Activated CD4-positive, alpha-beta T cell treated with anti-CD3 and anti-CD28 coated beads, Interleukin-2, amount 50 U/mL, for 1 hour (primary cell): ENCODE measurements at places on chromosomes 7 and 10.

- DNase-seq = no peak
These were observed 765 bp downstream of the SLC25A40 start for GRCh38 chr7:87875151-87876039.

DNA sequence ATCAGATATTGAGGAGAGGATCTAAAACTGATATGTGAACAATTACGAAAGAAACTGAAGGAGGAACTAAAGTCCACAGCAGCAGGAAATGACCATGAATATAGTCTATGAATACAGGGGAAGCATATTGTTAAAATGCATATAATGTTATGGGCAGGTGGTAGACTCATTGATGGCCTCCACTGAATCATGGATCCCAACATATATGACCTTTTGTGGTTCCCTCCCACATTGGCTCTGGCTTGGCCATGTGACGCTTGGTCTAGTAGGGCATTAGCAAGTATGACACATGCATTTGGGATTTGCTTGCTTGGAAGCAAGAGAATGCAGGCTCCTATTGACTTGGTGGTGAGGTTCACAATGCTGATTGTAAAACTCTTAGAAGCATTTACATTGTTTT is 55.2 kb upstream of the RAB18 start:
- DNase-seq = no peak

- DNase-seq = no peak
These were observed 683 bp downstream of the MACROH2A2 start for GRCh38 chr10:70053218-70053840.

- DNase-seq = no peak
These were observed 152.4 kb downstream of the KIF20B start for GRCh38 chr10:89853781-89854191.

- no peak for DNase-seq
These were observed 76.3 kb upstream of the GSDME start for GRCh38 chr7:24833549-24833948.

- DNase-seq = no peak
These were observed 97.8 kb downstream of the SLC37A3 start for GRCh38 chr7:140300243-140301136.

- no peak for DNase-seq
These were observed 374.8 kb upstream of the AKR1E2 start for GRCh38 chr10:4450981-4451908.

GRCh38 chr10:34538281-34538829 is 276.7 kb downstream of the PARD3 start:
- no peak for DNase-seq

GRCh38 chr10:105025092-105025491 is 384.0 kb downstream of the SORCS3 start:
- DNase-seq = no peak

- DNase-seq = peak; percentile 57
These were observed 67.3 kb upstream of the KLF6 start for GRCh38 chr10:3852147-3852904.

GRCh38 chr7:107051376-107051775 is 6.9 kb downstream of the PRKAR2B start:
- DNase-seq = no peak

GRCh38 chr7:108000875-108001763 is 1.8 kb downstream of the LAMB1 start:
- DNase-seq = no peak

DNA sequence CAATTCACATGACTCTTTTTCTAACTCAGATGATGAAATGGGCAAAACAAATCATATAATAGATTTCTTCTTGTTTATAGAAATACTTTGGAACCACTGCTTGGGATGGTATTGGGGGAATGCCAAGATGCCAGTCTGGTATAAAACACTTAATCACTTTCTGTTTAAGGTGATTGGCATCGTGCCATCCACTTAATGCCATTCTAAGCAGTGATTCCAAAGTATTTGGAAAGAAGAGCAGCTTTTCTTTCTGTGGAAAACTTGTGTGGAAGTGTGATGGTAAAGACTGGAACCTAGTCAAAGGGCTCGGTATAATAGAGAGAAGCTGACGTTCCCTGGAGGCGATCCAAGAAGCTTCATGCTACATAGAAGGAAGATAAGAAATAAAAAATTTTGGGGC is 120.6 kb downstream of the TMEM26 start:
- no peak for DNase-seq

DNA sequence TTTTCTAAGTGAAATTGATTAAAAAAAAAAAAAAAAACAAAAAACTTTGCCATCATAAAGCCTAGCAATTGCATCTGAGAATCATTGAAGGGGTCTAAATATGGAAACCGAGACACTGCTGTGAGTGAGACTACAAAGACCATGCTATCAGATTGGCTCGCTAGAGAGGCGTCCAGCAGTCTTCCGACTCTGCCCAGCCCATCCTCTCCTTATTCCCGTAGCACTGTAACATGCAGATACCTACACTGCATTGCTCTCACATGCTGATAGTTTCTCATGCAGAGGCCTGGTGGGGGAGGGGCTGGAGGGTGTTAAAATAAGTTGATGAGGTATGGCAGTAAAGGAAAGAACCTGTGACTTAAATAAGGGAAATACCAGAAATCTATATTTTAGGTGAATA is 130.7 kb downstream of the NRF1 start:
- DNase-seq = no peak

DNA sequence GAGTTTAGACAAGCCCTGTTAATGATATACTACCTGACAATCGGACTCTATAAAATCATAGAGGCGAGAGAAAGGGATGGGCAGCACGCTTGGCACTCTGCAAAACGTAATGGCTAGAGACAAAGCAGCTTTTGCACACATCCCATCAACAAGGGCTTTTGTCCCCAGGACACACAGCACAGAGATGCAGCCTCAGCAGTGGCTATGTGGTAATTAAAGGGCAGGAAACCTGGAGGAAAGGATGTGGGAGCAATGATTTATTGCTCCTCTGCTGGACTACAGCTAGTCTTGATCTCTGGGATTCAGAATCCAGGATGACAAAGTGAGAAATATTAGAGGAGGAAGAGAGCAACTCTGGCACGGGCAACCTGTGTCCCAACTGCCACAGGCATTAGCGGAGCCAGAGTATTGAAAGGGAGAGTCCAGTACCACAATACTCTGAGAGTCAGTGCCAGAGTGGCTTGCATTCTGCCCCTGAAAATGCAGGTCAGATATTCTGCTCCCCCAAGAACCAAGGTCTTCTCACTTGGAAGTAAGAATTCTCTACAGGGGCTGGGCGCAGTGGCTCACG is 96.5 kb downstream of the ARMH3 start:
- DNase-seq = no peak

DNA sequence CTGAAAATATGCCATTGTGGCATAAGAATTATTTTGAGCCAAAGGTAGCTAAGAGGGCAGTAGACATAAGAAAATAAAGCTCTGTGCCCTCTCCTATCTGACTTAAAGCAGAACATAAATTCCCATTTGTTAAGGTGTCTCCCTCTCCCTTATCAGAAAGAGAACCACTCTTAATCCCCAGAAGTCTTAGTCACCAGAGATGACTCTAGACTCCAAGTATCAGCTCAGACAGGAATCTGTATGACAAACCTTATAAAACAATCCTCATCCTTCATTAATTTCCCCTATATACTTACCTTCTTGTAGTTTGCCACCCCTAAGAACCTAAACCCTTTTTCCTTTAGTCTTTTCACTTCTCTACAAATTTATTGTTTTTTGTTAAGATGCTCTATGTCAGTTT is 21.8 kb upstream of the PIP4K2A start:
- DNase-seq = no peak

DNA sequence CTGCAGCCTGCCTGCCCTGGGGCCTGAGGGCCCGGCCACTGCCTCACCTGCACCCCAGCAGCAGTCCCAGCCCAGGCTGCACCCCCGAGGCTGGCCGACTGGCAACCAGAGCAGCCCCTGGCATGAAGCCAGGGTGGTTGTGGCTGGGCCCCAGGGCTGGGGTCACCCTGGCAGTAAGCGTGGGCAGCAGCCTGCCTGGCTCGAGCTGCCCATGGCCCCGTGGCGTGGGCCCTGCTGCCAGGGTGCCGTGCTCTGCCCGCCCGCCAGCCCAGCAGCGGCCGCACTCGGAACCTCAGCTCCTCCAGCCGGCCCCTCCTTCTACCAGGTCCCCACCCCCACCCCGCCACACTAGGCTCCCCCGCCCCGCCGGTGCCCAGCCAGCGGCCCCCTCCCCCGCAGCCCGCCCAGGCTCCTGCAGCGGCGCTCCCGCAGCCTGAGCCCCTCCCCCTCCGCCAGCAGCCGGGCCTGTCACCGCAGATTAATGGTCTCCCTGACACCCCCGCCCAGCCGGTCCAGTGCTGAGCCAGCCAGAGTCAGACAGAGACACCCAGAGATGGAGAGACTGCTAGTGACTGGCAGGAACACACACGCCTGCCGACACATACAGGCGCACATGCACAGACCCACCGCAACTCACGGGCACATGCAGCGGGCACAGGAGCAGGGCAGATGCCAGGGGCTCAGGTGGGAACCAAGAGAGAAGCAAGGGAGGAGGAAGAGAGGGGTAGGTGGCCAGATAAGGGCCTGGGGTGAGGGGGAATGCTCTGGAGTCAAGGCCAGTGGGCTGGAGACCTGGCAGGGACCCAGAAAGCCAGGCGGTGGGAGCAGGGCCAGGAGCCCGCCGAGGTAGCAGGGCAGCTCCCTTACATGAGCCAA is 22.4 kb downstream of the KCNH2 start:
- no peak for DNase-seq

DNA sequence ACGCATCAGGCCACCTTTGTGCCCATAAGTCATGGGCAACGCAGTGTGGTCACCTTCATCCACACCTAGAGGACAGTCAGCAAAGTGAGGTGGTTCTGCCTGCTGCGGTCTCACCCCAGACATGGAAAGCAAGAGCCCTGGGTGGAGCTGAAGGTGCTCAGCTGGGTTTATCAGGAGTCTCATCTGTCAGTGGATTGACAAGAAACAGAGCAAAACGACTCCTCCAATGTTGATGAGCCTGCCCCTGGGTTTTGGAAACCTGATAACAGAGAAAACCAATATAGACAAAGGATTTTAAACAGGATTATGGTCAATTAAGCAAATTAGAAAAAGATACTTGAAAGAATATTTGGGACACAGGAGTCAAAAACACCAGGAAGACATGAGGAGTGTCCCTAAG is 229.3 kb upstream of the PRSS58 start:
- DNase-seq = no peak

DNA sequence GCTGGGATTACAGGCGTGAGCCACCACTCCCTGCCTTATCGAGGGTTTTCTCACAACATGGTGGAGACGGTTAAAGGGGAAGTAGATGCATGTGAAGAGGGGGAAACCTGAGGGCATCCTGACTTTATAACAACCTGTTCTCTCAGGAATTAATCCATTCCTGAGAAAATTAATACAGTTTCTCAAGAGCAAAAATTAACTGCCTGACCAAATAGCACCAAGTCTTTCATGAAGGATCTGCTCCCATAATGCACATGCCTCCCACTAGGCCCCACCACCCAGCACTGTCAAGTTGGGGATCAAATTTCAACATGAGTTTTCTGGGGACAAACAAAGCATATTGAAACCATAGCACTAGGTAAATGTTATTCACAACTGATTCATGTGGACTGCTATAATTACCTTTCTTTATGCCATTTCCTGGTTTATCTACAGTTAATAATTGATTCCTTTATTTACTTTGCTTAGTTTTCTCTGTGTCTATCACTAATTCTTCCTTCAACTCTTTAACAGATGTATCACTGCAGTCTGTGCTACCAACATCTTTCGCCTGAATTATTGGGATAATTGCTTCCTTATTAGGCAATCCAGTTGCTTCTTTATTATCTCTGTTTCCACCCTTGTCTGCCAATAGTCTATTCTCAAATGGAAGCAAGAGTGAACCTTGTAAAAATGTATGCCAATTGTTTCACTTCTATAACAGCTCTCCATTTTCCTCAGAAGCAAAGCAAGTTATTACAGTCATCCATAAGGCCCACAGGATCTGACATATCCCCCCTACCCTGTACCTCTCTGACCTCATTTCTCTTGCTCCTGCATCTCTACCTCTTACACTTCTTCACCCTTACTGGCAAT is 12.9 kb upstream of the MICU1 start:
- DNase-seq = no peak

GRCh38 chr7:159144758-159145489 is at the start of gene VIPR2:
Gene VIPR2 (minus strand): TSS chr7:159144867. CDS start chr7:159144771, 96 bp downstream.
- no peak for DNase-seq

GRCh38 chr10:103921750-103922195 is 3.8 kb upstream of the STN1 start:
- DNase-seq = no peak

DNA sequence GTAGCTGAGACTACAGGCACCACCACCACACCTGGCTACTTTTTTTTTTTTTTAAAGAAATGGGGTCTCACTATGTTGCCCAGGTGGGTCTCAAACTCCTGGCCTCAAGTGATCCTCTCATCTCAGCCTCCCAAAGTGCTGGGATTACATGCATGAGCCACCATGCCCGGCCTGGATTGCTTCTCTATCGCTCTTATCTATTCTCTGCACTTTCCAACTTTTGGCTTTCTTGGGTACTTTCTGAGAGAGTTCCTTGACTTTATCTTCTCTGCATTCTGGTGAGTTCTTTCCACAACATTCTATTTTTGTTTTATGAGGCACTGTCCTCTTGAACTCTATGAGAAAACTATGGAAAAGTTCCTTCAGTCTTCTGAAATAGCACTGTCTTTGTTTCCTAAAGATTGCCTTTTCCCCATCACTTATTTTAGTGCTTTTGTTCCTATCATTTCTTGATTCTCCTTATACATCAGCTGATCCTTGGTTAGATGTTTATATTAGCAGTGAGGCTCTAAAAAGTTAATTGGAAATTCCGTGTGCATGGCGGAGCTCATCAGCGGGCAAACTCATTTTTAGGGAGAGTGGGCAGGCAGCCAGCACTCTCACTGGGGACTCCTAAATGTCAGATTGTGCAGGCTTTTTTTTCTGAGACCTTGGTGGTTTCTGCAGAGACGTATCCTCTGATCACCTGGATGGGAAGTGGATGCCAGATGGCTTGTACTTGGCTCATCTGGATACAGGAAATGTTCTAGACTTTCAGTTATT is 43.9 kb downstream of the HIP1 start:
- DNase-seq = no peak

GRCh38 chr7:131302446-131302845 is 25.2 kb upstream of the MKLN1 start:
- DNase-seq = no peak

DNA sequence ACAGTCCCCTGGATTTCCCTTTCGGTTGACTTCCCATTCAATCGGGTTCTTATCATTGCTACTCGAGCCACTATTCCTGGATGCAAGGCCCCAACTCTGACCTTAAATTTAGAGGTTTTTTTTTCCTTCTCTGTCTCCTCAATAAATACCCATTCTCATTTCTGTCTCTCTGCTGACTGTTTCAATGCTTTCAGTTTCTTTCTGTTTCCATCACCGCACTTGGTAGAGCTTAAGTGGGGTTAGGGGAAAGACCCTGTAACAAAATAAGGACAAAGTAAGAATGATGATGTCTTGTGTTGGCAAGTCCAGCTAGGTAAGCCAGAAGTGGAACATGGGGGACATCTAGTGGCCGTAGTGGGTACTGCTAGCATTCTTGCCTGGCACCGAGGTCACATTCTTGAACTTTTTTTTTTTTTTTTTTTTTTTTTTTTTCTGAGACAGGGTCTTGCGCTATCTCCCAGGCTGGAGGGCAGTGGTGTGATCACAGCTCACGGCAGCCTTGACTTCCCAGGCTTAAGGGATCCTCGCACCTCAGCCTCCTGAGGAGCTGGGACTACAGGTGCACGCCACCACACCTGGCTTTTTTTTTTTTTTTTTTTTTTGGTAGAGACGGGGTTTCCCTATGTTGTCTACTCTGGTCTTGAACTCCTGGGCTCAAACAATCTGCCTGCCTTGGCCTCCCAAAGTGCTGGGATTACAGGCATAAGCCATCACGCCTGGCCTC is 40.3 kb downstream of the ZC3HC1 start:
- DNase-seq = peak; percentile 88

- DNase-seq = no peak
These were observed 43.4 kb downstream of the MYOF start for GRCh38 chr10:93438613-93439253.

GRCh38 chr7:114678116-114678515 is 243.8 kb upstream of the MDFIC start:
- DNase-seq = no peak
